ENCODE measurements at places on chromosomes 16 and 17.

GRCh38 chr16:88804173-88804551 is 573 bp downstream of the CDT1 start:
- DNase-seq = no peak

DNA sequence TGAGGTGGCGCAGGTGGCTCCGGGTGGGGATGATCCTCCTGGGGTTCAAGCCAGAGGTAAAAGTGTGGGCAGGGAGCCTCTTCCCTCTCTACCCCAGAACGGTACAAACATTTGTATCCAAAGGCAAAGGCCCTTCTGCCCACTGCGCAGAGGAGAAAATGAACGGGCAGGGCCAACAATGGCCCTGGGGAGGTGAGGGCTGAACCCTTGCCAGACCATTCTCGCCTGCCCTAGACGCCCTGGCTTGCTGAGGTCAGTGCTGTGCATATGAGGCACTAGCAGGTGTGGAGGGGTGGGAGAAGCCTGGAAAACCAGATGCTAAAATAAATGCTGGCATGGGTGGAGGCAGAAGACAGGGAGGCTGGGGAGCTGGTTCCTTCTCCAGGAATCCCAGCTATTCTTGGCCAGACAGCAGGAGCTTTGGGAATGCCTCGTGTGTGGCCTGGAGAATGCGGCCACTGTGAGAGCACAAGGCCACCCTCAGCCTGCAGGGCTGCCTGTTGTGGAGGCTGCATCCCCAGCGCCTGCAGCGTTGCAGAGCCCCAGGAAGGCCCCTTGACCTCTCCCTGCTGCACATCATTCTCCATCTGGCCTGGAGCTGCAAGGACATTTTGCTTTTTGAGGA is 4.5 kb downstream of the C17orf50 start:
- DNase-seq = no peak

DNA sequence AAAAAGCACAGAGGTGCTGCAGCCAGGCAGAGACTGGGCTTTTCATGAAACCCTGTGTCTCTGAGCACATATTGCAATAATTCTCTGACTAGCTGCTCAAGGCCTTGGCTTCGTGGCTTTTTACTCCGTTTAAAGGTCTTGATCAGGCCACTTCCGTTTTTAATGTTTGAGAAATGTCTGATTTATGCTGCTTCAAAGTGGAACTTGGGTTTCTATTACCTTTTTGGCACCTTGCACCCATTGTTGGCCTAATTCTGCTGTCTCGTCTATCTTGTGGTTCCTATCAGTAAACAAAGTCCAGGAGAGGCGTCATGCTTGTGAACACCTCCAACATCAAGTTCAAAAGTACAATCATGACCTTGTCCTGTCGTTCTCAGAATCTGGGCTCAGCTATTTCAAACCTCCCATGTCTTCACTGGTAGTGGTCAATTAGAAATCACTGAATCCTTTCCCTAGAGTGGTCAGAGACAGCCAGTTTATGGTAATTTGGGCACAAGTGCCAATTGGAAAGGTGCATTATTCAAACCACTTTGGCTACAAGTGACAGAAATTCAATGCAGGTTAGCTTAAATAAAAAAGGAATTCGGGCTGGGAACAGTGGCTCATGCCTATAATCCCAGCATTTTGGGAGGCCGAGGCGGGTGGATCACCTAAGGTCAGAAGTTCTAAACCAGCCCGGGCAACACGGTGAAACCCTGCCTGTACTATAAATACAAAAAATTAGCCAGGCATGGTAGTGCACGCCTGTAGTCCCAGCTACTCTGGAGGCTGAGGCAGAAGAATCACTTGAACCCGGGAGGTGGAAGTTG is 33.3 kb upstream of the METTL9 start:
- no peak for DNase-seq

GRCh38 chr17:79414063-79414792 is 196.6 kb downstream of the RBFOX3 start:
- DNase-seq = no peak

GRCh38 chr16:12972246-12972645 is 70.8 kb downstream of the SHISA9 start:
- no peak for DNase-seq

Measured in T-helper 9 cell (primary cell).